ENCODE measurements at places on chromosomes 7 and 10.
A peak's percentile ranks its signal among the peaks of the same experiment; 100 is the strongest.

DNA sequence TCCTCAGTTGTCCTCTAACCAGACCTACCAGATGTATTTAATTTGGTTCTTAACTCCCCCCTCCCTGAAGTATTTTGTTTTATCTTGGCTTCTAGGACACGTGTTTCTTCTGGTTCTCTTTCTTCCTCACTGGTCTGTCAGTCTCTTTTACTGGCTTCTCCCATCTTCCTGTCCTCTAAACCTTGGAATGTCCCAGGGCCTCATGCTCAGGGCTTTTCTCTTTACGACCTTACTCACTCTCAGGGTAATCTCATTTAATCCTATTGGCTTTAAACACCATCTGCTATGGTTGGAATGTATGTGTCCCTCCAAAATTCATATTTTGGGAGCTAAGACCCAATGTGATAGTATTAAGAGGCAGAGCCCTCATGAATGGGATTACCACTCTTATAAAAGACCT lies 418.2 kb upstream of the PODXL start:
- DNase-seq, result no peak

DNA sequence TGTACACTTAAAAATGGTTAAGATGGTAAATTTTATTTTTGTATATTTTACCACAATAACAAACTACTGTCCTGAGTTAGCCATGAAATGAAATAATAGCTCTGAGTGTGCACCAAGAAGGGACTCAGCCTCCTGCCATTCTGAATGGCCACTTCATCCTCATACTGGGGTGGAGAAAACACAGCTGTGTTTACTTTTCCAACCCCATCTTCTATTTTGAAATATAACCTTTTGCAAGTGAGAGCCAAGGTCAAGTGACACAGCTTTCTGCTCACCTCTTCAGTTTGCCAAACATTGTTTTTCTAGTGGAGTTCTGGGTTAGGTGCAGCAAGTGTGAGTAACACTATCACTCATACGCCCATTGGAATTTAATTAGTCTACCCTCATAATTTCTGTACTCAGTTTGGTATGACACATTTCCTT lies 107.4 kb upstream of the GLCCI1 start:
- peak; percentile 81 for DNase-seq

GRCh38 chr10:42975558-42976340 lies 101.1 kb upstream of the RET start:
- no peak for DNase-seq

DNA sequence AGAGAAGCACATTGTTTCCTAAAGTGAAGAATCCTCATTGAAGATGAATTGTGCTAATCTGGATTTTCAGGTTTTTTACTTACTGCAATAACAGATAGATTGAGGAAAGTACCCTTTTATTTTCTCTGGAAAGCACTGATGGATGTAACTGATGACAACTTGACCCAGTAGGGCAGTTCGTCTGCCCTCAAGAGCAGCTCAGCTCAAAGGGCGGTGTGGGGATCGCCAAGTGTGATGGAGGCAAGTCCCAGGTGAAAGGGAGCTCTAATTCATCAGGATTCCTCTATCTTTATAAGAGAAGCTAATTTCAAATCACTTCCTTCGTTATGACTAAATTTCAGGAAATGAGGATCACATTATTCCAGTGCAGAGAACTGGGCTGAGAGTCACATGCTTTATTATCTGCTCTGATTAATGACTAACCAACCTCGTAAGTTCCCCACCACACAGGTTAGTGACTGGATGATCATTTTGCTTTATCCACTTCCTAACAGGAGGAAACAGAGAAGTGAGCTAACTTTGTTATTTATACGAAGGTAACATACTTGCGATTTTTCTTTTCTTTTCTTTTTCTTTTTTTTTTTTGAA lies 98.8 kb downstream of the PFKFB3 start:
- DNase-seq, result no peak

GRCh38 chr10:66819691-66820090 lies 106.1 kb upstream of the LRRTM3 start:
- DNase-seq, result no peak

DNA sequence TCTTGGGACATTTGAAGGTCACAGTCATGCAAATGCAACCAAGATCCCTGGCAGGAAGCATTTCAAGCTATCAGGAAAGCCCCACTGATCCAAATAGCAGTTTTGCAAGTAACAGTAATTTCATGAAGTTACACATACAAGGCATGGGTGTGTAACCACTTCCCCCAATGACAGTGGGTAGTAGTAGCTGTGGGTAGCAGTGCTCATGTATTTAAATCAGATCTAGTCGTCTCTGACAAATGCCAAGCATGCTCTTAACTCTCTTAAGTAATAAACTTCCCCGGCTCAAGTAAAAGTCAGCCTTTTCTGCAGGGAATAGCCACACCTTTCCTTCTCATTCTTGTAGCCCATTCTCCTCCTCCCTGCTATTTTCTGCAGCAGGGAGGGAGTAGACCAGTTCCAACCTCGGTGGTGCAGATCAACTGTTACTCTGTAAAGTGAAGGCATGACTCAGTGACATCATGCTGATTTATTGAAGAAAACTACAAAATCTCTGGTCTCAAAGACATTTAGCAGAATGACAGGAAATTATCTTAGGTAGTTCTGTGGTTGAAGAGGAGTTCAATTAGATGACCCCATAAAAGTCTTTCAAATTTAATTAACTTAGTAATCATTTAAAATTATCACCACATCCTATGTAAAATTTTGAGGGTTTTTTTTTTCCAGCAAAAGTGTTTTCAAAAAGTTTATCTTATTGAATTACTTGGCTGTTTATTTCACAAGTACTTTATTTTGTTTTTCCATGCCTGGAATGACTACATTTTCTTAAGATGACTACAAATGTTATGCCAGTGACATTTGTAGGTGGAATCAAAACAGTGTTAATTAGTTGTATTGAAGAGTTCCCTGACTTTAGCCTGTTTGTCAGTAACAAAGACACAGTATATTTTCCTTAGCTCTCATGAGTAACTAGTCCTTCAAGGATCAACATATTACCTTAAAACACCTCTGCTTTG lies 568.3 kb downstream of the INHBA start:
- peak; percentile 45 for DNase-seq

GRCh38 chr10:89490596-89491335 lies 44.6 kb downstream of the SLC16A12 start:
- DNase-seq, result no peak

DNA sequence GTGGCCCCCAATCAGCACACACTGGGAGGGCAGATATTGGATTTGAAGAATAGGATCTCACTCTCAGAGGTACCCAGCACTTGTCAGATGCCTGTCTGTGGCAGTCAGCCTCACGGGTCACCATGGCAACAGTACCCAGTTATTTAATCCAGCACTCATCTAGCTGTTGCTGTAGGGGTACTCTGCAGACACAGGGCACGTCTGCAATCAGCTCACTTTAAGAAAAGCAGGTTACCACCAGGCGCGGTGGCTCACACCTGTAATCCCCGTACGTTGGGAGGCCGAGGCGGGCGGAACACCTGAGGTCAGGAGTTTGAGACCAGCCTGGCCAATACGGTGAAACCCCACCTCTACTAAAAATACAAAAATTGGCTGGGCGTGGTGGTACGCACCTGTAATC lies 11.9 kb downstream of the SFXN4 start:
- DNase-seq, result no peak

GRCh38 chr7:39005036-39005435 lies 27.3 kb downstream of the POU6F2 start:
- DNase-seq, result no peak

DNA sequence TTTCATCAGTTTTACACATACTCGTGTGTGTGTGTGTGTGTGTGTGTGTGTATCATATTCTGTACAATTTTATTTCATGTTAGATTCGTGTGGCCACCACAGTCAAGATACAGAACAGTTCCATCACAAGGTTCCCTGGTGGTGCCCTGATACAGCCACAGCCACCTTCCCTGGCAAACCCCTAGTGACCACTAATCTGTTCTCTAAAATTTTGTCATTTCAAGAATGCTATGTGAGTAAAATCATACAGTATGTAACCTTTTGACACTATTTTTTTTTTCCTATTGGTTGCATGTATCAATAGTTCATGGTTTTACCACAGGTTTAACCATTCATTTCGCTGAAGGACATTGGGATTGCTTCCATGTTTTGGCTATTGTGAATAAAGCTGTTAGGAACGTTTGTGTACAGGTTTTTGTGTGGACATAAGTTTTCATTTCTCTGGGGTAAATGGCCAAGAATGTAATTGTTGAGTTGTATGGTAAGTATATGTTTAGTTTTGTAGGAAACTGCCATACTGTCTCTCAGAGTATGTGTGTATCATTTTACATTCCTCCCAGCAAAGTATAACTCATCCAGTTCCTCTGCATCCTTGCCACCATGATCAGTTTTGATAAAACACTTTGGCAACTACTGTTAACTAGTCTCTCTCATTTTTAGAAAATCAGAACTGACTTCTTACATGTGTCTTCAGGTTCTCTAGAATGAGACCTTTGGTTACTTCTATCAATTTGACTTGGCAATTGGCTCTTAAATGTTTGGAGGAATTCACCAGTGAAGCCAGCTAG lies 20.6 kb downstream of the KLHDC10 start:
- DNase-seq, result no peak

- no peak for DNase-seq
These were observed 152.4 kb upstream of the LRRTM3 start for GRCh38 chr10:66773472-66773817.

DNA sequence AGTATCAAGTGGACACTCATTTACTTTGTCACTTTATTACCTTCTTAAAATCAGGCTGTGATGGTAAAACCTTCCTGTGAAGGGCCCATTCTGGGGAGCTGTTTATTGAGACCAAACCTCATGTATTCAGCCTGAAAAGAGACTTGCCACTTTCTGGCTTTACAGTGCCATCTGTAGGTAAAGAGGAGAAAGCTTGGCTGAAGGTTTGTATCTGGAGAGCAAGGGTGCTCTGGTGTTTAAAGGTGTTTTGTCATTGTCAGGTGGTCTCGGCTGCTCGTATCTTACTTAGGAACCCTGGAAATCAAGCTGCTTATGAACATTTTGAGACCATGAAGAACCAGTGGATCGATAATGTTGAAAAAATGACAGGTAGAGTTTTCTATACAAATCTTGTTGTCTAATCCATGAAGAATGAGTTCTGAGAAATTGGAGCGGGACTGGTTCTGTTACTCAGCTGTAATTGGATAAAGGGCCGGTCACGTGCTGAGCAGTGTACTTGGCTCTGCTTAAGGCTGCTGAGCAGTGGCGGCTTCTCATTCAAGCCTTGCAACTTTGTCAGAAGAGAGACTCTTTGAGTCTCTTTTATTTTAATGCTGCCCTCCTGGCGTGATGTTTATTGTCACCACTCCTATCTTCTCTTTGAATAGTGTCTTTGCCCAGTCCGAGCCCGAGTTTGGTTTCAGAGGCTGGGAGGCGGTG lies 46.9 kb downstream of the AP3M1 start:
- DNase-seq, result no peak

GRCh38 chr10:73433538-73433867 lies at the start of gene MSS51:
MSS51 (minus strand) TSS chr10:73433561; CDS start chr10:73428284, 5,277 bp downstream.
- DNase-seq, result no peak

- no peak for DNase-seq
These were observed 6.5 kb upstream of the CRHR2 start for GRCh38 chr7:30688718-30689221.

DNA sequence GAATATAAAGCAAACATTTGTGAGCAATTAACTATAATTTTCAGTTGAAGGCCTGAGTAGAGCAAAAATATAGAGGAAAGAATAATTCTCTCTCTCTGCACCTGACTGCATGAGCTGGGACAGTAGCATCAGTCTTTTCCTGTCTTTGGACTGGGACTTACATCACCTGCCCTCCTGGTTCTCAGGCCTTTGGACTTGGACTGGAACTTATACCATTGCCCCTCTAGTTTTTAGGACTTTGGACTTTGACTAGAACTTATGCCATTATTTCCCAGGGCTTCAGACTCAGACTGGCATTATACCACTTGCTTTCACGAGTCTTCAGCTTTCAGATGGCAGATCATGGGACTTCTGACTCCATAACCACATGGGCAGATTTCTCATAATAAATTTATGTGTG lies 81.0 kb upstream of the SLC25A13 start:
- no peak for DNase-seq

GRCh38 chr10:16545116-16545736 lies 23.5 kb upstream of the C1QL3 start:
- peak; percentile 23 for DNase-seq

DNA sequence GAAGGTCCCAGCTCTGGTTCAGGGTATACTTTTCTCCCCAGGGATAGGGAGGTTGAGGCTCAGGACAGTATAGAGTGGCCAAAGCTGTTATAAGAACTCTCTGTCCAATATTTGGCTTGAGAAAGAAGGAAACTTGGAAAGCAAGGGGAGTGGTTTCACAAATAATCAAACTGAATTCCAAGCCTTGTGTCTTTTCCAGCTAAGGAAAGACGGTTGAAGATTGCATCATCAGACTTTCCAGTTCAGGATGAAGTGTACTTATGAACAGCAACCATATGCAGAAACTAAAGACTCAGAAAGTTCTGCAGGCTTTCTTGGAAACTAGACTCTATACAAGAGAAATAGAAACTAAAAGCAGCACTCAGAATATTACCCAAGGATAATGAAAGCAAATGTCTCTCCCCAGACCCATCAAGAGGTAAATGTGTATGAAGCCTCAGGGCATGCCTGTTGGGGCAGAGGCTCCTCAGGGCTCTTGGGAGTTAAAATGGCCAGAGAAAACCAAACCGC lies 46.4 kb downstream of the RAMP3 start:
- peak; percentile 15 for DNase-seq

GRCh38 chr7:136353287-136353686 lies 376.1 kb upstream of the MTPN start:
- DNase-seq, result no peak

- no peak for DNase-seq
These were observed 7.3 kb upstream of the FOXL3 start for GRCh38 chr7:282621-283020.

DNA sequence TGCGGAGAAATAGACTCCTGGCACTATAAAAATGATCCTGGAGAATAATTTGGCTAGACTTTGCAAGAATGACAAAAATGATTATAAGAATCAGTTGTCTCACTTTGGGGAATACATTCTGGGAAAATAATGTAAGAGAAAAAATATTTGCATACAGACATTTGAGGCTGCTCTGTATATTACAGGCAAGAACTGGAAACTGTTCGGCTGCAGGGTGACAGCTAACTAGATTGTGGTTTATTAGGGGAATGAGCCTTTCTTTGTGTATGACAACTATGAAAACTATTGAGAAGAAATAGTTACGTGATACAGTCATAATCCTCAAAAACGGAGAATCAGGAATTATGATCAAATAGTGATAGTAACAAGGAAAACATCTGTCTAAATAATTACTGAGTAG lies 8.6 kb downstream of the TRIM56 start:
- peak; percentile 84 for DNase-seq

Measured in foreskin keratinocyte (primary cell).